Stimulated activated CD4-positive, alpha-beta T cell treated with anti-CD3 and anti-CD28 coated beads, Interleukin-1b, Interleukin-23, amount 100 ng/mL, for 1 hour (primary cell): ENCODE measurements at places on chromosomes 6 and 20.

GRCh38 chr6:6545616-6546317, 42.8 kb upstream of the LY86 start:
- no peak for DNase-seq

- DNase-seq, result no peak
Observed at GRCh38 chr20:22720206-22720605, 135.8 kb upstream of the FOXA2 start.

- no peak for DNase-seq
Observed at GRCh38 chr6:25130518-25130917, 148.7 kb upstream of the CARMIL1 start.

- DNase-seq, result no peak
Observed at GRCh38 chr6:148240861-148241477, 101.7 kb upstream of the SASH1 start.

- no peak for DNase-seq
Observed at GRCh38 chr6:45433533-45434380, 56.0 kb upstream of the SUPT3H start.

DNA sequence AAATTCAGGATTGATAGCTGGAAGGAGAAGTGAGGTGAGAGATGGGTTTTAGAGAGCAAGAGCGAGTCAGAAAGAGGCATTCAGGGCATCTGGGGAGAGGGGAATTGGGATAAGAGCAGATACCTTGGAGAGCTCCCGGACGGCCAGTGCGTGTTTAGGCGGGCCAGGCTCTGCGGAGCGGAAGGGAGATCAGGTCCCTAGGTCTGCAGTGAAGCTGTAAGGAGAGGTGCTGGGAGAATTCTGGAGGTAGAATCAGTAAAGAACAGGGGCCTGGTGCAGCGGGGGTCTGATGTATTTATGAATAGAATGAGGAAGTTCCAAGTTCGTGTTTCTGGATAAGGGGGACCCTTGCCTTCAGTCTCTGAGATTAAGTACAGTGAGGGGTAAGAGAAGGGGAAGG, 47.4 kb upstream of the FAM83D start:
- DNase-seq, result no peak

- no peak for DNase-seq
Observed at GRCh38 chr6:155389130-155389529, 66.5 kb downstream of the NOX3 start.

GRCh38 chr20:57819691-57820380, 110.0 kb upstream of the PMEPA1 start:
- DNase-seq, result no peak
